ENCODE measurements at places on chromosomes 5 and 9.

DNA sequence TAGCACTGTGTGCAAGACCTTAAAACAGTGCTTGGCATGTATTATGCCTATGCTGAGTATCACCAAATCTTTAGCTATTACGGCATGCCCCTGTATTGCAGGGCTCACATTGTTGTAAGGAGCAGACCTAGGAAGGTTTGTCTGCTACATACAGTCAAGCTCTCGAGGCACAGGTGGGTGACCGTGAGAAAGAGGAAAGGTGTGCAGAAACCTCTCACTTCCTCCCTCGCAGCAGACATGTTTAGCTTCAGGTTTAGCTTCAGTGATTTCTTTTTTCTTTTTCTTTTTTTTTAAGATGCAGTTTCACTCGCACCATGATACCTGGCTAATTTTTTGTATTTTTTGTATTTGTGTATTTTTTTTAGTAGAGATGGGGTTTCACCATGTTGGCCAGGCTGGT, 275.8 kb upstream of the RIOK2 start:
- no peak for DNase-seq

DNA sequence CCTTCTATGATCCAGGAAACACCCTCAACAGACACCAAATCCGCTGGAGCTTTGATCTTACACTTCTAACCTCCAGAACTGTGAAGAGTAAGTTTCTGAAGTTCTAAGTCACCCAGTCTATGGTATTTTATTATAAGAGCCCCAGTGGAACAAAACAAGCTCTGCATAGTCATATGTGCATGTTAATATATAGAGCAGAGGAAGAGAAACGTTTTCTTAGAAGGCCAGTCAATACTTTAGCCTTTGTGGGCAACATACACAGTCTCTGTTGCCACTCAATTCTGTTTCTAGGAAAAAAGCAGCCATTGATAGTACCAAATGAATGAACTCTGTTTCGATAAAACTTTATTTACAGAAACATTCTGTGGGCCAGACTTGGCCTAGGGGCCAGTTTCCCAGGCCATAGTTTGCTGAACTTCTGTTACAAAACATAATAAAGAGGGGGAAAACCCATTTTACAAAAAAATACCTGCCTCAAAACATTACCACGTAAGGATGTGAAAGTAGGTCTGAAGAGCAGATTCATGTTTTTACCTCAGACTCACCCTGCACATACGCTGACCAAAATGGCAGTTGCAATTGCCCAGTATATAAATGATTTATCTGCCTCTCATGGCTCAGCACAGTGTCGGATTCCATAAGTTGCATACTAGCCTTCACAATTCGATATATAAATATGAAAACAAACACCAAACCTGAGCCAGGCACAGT, 350.5 kb downstream of the SLIT3 start:
- no peak for DNase-seq

GRCh38 chr9:136799854-136800657, 3.9 kb downstream of the CCDC183 start:
- peak; percentile 71 for DNase-seq

DNA sequence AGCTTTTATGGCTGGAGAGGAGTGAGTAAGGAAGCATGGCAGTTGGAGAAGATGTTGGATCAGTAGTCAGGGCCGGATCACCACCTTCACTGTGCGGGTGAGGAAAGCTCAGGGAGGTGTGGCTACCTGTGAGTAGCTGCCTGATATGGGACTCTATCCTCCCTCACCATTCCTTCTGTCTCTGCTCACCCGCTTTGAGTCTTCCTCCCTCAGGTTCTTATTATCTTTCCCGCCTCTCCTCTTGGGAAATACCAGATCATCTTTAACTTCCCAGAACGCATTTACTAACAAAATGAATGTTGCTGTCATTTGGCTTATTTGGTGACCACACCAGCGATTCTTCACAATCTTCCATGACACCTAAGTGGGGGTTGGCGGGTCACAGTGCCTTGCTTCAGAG, 140.7 kb upstream of the GPR151 start:
- DNase-seq = no peak

DNA sequence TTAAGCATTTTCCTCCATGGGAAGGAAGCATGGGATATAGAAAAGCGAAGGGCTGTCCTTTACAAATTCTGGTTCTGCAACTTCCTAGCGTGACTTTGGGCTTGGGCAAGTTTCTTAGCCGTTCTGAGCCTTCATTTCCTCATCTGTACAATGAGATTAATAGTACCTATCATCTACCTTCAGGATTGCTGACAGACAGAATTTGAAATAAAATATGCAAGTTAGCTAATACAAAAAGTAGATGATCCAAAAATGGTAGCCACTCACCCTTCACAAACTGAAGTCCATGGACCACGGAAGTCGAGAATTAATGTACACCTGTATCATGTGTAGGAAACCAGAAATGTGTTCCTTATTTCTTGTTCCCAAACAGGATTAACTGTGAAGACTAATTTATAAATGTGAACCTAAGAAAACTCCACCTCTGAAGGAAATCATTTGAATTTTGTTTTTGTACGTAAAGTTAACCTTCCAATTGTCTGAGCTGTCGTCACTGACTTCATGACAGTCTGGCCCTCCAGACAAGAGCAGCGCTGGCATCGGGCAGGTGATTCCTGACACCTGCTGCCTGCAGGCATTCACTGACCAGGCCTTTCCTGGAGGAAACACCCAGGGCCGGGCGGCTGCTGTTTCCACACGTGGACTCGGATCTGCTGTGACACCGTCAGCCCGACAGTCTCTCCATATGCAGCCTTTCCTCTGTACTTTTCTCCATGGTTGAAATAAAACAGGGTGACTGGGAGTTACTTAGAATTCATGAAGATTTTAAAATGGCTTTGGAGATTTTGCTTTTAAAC, 63.4 kb downstream of the PSMB7 start:
- no peak for DNase-seq

DNA sequence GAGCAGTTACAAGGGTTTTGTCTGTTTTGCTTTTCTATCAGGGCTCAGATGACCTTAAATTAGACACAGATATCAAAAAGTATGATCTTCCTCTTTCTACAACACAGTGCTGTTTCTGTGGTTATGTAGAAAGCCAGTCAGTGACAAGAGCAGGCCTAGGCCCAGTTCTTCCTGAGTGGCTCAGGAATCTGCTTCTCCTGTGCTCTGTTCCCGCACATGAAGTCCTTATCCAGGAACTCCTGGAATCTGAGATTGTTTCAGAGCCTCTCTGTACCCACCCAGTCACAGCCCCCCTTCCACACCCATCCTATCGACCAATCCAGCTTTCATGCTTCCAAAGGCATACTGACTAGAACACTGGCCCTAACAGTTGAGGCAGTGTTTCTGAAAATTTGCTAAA, 40.4 kb upstream of the SMU1 start:
- no peak for DNase-seq

- DNase-seq = no peak
These were observed 56.4 kb downstream of the BARX1 start for GRCh38 chr9:93898502-93899426.

- DNase-seq = peak; percentile 51
These were observed 6.6 kb upstream of the N4BP3 start for GRCh38 chr5:178106556-178107239.

DNA sequence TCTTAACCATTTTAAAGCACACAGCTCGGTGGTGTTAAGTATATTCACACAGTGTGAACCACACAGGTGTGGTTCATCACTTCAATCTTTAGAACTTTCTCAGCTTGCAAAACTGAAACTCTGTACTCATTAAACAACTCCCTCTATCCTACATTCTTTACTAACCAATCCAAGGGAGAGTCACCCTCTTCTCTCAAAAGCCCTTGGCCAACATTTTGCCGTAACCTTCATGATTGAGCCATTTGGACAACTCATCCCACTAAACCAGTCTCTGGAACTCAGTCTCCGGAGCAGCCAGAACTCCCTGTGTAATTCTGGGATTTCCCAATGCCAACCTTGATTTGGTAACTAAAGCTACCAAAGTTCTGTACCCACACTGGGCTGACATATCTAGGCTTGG, 84.7 kb downstream of the TTC39B start:
- DNase-seq = no peak

DNA sequence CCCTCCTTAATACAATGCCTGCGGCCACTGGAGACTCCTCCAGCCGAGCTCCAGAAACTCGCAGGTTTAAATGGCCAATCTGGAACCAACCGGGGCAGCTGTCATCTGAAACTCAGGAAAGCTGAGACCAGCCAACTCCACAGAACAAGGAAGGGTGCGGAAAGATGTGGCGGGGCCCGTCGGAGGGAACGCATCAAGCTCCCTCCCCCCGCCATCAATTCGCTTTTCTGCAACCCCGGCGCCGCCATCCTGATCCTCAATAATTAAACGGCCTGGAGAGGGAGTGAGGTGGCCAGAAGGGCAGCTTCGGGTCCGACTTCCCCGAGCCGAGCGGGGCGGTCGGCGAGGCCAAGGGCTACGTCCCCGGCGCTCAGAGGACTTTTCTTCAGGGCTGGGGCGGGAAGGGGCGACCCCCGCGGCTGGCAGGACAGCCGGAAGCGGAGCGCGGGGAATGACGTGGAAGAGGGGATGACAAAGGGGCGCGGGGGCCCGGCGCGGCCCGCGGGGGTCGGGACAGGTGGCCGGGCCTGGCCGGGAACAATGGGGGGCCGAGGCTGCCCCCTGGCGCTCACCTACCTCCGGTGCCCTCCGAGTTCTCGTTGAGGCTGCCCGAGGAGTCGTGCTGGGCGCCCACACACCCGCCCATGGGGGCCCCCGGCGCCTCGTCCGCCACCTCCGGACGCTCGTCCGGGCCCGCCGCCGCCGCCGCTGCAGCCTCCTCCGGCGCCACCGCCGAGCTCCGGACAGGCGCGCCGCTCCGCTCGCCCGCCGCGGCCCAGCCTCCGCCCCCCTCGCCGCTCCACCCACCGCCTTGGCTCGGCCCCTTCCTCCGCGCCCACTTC, at the start of gene UBTD2:
UBTD2 (minus strand) TSS at position 745 of the 842 bp plus-strand sequence; CDS start at position 646, 99 bp downstream.
- DNase-seq = peak; percentile 46

DNA sequence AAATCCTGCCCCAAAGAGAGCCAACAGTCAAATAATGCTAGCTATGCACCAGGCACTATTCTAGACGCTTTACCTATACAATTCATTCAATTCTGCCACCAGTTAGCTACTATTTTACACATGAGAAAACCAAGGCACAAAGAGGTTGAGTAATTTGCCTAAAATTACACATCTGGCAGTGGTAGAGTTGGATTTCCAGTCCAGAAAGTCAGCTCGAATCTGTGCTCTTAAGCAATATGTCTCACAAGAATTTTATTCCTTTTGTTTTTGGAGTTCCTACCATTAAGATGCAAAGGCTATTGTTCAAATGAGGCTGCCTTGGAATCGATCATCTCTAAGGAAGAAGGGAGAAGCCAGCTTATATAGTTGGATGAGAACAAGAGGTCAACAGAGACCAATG, 256.9 kb upstream of the RASA1 start:
- no peak for DNase-seq

GRCh38 chr9:91371894-91372293, 10.2 kb upstream of the AUH start:
- no peak for DNase-seq

GRCh38 chr5:119366540-119366881, 10.7 kb downstream of the TNFAIP8 start:
- DNase-seq = no peak

DNA sequence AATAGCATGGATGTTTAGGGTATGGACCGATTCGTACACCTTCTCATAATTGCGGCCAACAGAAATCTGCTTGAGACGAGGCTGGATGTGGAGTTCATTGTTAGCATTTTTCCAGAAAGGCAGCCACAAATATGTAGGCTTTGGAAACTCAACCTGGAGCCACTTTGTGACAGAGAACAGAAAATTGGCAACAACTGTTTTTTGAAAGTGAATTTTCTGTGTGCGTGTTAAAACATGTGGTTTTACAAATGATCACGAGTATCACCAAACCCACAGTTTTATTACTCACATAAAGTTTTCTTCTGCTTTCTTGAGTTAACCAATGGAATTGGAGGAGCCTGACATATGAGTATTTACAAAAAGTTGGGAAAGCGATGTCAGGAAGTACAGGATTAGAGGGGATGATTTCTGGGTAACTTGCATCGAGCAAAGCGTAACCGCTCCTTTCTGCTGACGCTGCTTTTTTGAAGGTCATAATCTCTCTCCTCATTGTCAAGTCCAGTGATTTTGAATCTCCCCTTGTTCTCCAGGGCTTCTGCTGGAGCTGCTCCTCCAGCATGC, 138.5 kb upstream of the TAF11L2 start:
- DNase-seq = peak; percentile 92
